NCI-H82 (cell line): ENCODE measurements at places on chromosomes 5 and 9.

- DNase-seq = no peak
Measured at GRCh38 chr5:94469894-94470329, 148.5 kb downstream of the KIAA0825 start.

GRCh38 chr5:171692107-171692506 is 93.5 kb upstream of the SMIM23 start:
- DNase-seq = no peak

- DNase-seq = peak; percentile 73
Measured at GRCh38 chr5:5497152-5497788, 74.8 kb downstream of the ICE1 start.

DNA sequence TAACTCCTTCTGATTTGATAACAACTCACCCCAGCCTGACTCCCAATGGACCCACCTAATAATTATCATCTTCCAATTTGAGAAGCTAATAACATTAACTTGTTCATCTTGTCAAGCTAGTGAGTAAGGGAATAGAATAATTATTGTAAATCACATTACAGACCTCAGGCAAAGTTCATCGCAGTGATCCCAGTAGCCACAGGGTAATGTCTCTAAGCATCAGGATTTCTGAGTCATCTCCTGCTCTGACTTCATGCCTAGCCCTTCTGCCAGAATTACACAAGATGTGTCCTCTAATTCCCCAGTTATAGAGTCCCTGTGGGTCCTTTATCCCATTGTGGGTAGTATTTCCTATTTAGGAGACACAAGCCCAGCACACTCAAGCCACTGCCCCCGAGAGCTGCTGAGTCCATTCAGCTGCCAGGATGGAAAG is 365.7 kb downstream of the DEPDC1B start:
- no peak for DNase-seq

GRCh38 chr5:179165421-179166170 is 105.4 kb downstream of the ZNF354C start:
- DNase-seq = no peak
